Occipital lobe (tissue), 3 donors: ENCODE measurements at places on chromosomes 3 and 15.

GRCh38 chr3:157384491-157384890, 52.2 kb upstream of the PTX3 start:
- no peak for DNase-seq

DNA sequence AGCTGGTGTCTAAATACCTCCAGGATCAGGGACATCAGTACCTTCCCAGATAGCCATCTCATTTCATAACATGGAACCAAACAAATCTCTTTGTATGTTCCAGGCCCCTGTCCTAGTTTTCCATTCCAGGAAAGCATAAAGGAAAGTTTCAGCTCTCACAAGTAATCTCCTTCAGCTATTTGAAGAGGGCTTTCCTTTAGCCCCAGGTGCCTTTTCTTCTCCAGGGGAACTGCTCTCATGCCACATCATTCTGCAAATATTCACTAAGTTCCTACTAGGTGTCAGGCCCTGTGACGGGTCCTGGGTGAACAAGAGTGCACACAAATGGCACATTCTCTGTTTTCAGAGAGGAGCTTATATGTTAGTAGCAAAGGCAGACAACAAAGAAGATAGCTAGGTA, 136.1 kb downstream of the ADAMTS9 start:
- DNase-seq = no peak

- DNase-seq = no peak
Observed at GRCh38 chr3:150636258-150636657, 33.1 kb downstream of the SELENOT start.

DNA sequence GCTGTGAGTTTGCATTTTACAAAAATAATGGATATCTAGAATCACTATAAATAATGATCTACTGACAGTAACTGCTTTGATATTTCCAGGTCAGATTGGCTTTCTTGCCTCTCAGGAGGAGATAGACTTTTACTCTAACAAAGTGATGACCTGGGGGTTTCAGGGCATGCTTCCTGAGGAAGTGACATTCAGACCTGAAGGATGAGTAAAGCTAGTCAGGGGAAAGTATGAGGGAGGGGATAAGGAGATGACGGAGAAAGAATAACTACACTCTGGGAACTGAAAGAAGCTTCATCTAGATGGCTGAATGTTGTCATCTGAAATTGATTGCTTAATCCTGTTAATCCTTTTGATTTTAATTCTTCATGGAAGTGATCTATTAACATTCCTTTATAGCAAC, 32.2 kb downstream of the ARMC8 start:
- DNase-seq = no peak

GRCh38 chr3:44284949-44285348, 43.3 kb downstream of the TOPAZ1 start:
- DNase-seq = no peak

DNA sequence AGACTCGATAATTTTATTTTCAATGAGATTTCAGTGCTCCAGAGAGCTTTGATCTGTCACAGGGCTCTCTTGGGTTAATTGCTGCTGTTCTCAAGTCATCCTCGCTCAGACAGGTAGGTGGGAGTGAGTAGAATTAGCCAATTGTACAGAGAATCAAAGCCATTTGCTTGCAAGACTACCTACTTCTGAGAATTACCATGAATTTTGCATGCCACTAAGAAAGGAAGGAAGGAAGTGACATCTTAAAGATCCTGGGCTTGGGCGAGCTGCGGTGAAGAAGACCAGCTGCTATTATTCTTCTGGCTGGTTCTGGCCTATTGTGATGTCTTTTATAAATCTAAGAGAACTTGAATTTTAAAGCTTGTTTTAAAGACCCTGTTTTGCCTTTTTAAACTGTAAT, 154.1 kb upstream of the LPP start:
- DNase-seq = no peak

DNA sequence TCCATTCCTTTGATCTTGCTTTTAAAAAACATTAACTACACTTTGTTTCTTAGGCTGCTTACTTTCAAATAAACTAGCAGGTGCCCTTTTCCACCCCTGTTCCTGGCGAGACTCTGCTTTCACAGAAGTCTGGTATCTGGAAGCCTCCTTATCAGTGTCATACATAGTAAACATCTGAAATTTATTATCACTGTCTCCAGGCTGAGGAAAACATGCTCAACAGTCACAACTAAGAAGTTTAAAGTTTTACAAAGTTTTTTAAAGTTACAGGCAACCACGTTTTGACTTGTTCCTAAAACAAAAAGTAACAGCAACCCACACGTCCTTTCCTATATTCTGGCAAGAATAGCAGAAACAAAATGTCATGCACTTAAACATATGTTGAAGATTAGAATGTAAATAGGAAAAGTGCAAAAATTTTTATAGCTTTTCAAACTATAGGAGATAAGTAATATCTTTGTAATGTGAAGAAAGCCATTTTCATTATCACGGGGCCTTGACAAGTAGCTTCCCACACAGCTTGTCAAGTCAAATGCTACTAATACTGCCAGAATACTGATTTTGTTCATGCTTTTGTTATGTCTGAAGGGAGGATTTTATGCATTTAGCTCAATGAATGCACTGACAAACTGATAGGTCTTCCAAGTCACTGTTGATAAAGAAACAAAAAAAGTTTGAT, 275.2 kb upstream of the KCNMB2 start:
- no peak for DNase-seq

DNA sequence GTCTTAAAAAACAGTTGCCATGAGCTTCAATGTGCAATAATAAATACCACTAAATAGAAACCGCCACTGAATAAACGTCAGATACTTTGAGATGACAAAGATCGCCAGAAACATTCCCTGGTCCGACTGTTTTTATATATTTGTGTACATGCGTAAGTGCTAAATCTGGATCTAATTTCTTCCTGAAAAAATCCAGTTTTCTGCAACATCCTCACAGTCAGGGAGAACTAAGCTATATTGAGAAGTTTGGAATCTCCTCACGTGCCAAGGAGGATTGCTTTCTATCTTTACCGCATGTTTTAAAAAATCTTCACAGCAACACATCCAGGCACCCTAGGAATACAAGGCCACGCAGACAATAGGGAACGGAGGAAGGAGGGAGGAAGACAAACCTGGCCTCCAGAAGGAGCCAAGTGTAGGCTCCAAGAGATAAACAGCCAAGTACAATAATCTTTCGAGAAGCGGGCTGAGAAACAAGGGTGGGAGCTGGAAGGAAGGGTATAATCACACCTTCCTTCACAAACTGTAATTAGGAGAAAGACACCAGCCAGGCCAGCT, 5.7 kb downstream of the VGLL4 start:
- no peak for DNase-seq

DNA sequence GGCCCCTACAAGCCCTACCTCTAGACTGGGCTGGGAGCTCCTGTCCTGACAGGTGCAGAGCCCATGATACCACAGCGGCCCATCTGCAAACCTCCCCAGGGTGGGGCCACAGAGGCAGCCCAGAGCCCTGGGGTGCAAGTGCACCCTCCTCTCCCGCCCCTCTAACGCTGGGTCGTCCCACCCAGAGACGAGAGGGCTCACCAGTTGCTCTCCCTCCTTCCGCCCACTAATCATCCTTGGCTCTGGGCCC, 742 bp downstream of the TNK2 start:
- DNase-seq = no peak

DNA sequence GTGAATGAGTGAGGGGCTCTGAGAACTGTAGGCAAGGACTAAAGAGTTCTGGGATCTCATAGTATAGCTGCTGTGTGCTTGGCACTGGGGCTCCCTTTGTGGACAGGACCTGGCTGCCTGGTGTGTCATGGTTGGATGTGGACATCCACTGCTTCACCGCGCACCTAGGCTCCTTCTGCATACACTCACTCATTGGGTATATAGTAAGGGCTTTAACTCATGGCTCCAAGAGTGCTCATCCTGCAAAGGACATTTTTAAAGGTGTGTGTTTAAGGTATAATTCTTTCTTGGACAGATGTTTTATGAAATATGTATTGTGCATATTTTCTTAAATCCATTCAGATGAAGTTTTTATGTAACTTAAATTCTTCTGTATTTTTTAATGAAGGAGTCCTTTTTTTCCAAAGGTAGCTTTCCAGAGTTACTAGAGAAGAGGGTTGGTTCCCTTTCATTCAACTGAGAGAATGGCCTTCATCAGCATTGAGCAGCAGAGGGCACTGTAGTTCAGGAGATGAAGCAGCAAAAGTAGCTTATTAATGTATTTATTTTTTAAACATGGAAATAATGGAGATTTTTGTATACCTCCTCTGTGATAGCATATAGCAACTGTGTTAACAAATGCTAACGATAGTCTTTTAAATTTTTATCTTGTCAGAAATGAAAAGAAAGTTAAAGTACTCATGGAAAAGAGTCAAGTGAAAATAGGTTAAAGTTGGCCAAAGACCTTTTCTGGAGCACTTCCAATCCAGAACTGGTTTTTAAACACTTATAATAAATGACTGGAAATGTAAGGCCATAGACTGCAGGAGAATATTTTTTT, 25.2 kb downstream of the OXNAD1 start:
- DNase-seq = no peak

- no peak for DNase-seq
Observed at GRCh38 chr15:37824717-37825382, 109.6 kb upstream of the TMCO5A start.

DNA sequence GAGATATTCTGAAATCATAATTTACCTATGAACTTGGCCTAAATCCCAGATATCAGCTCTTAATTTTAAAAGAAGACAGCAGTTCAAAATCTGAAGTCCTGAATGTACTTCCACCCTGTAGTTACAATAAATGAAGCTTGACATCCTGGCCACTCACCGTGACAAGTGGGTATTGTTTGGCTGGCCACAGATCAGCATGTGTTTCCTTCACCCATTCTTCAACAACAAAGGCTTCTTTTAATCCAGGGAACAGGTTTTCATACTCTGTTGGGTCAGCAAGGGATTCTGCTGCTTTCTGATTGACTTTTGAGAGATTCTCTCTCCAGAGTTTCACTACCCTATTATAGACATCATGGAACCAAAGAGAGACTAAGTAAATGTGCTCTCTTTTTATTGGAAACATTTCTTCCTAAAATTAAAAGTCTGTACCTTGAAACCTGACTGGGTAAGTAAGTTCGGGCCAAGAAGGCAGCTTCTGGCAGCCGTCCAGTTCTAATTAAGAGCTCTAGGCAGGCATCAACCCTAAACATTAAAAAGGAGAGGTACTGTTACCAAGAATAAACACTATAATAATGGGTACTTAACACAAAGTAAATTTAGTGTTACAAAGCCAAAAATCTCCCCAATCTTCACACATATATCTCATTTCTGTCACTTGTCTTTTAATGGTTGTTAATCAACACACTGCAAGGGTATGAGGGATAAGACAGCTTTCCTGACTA, 15.2 kb downstream of the MRPS22 start:
- DNase-seq = no peak

GRCh38 chr3:114418724-114419543, 125.1 kb downstream of the TIGIT start:
- DNase-seq = no peak

- no peak for DNase-seq
Observed at GRCh38 chr3:68855620-68856019, 76.7 kb downstream of the TAFA4 start.

DNA sequence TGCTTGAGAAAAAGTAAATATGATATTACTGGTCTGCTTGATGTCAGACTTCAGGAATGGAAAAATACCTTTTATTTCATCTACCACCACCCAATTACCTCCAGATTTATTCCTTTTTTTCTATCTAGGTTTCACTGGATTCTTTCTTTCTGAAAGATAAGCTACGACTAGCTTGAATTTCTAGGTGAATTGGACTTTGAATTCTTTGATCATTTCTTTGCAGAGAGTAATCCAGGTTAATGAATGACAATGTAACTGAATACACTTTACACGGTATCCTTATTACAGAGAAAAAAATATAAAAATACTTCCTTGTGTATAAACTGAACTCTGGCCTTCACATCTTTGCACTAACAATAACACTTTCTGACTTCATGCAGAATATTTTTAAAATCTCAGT, 59.5 kb upstream of the TRPC1 start:
- no peak for DNase-seq

- no peak for DNase-seq
Observed at GRCh38 chr15:63473999-63474809, 30.2 kb upstream of the USP3 start.

GRCh38 chr3:176190755-176191154, 1006.5 kb downstream of the TBL1XR1 start:
- DNase-seq = no peak

- no peak for DNase-seq
Observed at GRCh38 chr3:146130881-146131371, 30.1 kb downstream of the PLOD2 start.

GRCh38 chr3:182276512-182276911, 516.8 kb upstream of the ATP11B start:
- DNase-seq = no peak

DNA sequence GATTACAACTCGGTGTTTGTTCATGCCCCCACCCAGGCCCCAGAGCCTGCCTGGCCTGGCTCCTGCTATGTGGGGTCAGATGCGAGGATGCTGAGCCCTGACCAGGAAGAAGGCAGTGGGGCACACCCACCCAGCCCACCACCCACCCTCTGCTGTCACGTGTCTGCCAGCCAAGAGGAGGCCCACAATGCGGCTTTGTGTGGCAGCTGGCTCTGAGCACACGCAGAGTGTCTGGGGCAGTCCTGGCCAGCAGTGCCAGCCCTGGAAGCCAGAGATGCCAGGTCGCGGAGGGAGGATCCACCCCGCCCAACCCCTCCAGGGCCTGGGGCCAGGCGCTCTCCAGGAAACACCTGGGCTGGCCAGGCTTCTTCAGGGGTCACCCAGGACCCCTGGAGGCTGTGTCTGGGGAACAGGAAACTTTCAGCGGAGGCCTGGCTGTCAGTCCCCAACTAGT, 26.4 kb upstream of the KLF13 start:
- peak; percentile 83 for DNase-seq

GRCh38 chr15:62788224-62788623, 254.3 kb upstream of the TPM1 start:
- DNase-seq = no peak

DNA sequence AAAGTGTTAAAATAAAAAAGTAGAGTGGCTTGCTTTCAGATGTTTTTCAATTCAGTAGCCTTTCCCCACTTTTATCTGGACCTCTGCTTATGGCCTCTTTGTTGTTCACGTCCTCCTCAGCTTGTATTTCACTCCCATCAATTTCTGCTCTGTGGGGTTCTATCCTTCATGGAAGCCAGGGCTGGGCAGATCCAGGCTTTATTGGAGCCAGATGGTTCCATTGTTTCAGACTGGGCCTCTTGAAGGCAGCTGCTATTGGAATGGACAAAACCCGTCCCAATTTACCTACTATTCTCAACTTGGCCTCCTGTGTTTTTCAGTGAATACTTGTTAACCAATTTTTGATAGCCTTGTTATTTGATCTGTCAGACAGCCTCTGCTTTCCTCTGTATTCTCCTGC, 10.9 kb upstream of the AADACL2 start:
- DNase-seq = no peak

- DNase-seq = peak; percentile 52
Observed at GRCh38 chr3:197520311-197521276, 35.2 kb downstream of the BDH1 start.
